Cortex of kidney (tissue), 1 donor: ENCODE measurements at places on chromosomes 3 and 15.

DNA sequence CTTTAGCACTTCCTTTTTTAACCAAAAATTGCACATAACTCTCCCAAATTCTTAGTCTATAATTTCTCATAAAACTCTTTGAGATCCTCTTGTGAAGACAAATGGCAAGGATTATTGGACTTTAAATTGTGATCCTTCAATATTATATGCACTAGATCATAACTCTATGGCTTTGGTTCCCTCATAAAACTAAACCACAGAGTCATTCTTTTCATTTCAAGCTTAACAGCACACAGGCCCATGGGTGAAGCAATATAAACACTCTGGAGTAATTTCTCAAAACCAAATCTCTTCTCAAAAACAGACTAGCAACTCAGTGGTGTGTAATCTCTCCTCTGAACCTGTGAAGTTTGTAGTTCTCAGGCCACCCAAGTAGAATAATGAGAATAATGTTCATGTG lies 171.0 kb upstream of the NECTIN3 start:
- no peak for DNase-seq

- DNase-seq: no peak
These were observed 45.7 kb downstream of the UBP1 start for GRCh38 chr3:33394403-33395054.

DNA sequence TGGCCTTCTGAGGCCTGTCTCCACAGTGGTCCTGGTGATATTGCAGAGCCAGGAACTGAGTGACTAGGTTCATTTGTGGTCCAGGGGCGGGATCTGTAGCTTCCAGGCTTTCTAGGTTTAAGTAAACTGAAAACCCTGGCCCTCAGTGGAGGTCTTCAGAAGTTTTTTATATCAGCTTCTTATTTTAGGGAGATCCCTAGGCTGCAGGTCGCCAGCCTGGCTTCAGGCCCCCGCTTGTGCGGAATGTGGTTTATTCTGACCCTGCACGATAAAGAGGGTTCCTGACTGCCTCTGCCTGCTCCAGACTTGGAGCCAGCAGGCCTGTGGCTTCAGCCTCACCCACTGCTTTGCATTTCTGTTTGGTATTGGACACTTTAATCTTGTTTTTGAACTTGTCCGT lies 133.9 kb upstream of the PLXNA1 start:
- no peak for DNase-seq

- DNase-seq: no peak
These were observed 12.6 kb downstream of the ITIH4 start for GRCh38 chr3:52817860-52818259.

- DNase-seq: no peak
These were observed 27.5 kb upstream of the THRB start for GRCh38 chr3:24522146-24522579.

GRCh38 chr15:91055548-91056331 lies 33.3 kb upstream of the VPS33B start:
- DNase-seq: no peak

GRCh38 chr15:40424483-40425115 lies 16.2 kb upstream of the BAHD1 start:
- DNase-seq: no peak

GRCh38 chr15:68195336-68196112 lies 9.6 kb downstream of the CALML4 start:
- DNase-seq: no peak

GRCh38 chr3:7874116-7874515 lies 627.5 kb upstream of the LMCD1 start:
- DNase-seq: no peak
